ENCODE measurements at places on chromosomes 5 and 9.

DNA sequence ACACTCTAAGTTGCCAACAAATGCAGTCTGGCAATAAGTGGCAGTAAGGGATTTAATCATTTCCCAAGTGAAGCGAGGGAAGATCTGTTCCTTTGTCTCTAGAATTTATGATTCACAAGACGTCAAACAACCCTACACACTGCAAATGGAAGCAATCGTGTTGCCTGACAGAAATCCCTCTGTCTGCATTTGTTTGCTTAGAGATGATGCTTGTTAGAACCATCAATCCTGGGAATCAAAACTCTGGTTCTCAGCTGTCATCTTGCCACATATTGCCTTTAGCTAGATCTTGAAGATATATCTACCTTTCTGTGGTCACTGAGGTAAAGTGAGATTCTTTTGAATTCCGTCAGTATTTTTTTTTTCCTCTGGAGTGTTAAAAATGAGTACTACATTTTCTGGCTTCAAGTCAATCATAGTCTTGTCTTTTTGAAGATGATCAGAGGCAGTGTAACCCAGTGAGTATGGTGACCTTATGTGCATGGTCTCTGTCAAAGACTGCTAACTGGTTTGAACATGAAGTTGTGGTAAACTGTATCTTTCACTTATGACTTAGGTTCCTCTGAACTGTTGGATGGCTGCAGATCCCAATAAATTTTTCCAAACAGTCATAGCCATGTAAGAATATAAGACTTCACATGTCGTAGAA lies 106.4 kb upstream of the STARD4 start:
- no peak for DNase-seq

DNA sequence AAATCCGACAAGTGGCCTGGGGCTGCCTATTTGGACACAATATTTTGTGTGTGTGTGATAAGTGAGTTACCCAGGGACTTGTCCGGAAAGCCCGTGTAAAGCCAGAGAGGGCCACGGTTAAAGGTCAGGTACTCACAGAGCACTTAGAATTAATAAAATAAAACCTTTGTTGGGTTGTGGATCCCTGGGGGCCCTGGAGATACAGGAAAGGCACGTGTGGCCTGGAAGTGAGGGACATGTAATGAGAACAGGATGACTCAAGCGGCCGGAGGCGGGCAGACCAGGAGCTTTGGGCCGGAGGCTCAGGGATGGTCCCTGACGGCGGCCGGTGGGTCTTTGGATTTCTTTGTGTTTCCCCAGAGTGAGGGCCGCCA lies 1.0 kb downstream of the DMRT2 start:
- no peak for DNase-seq

GRCh38 chr5:138901716-138902115 lies 26.6 kb upstream of the LRRTM2 start:
- no peak for DNase-seq

GRCh38 chr5:87311405-87312279 lies 44.0 kb downstream of the RASA1 start:
- DNase-seq: no peak

GRCh38 chr5:25091921-25092320 lies 447.1 kb upstream of the CDH10 start:
- no peak for DNase-seq

DNA sequence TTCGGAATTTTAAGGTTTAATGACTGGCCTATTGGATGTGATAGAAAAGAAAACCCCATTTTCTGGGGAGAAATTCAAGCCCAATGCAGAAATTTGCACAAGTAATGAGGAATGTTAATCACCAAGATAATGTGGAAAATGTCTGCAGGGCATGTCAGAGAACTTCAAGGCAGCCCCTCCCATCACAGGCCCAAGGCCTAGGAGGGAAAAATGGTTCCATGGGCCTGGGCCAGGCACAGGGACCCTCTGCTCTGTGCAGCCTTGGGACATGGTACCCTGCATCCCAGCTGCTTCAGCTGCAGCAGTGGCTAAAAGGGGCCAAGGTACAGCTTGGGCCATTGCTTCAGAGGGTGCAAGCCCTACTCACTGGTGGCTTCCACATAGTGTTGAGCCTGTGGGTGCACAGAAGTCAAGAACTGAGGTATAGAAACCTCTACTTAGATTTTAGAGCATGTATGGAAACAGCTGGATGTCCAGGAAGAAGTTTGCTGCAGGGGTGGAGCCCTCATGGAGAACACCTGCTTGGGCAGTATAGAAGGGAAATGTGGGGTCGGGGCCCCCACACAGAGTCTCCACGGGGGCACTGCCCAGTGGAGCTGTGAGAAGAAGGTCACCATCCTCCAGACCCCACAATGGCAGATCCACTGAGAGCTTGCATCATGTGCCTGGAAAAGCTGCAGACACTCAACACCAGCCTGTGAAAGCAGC lies 12.2 kb downstream of the FBXO10 start:
- no peak for DNase-seq

DNA sequence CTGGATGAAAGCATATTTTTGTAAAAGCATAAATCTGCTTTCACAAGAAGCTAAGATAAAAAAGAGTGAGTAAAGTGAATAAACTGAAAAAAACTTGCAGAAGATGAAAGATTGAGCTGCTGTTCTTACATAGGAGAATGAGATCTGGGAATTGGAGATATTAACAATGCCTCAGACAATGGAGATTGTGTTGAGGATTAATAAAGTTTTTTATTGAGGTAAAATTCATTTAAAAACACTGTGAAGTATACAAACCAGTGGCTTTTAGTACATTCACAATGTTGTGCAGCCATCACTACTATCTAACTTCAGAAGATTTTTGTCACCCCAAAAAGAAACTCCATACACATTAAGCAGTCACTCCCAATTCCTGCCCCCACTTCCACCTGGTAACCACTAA lies 19.7 kb upstream of the UBLCP1 start:
- no peak for DNase-seq

DNA sequence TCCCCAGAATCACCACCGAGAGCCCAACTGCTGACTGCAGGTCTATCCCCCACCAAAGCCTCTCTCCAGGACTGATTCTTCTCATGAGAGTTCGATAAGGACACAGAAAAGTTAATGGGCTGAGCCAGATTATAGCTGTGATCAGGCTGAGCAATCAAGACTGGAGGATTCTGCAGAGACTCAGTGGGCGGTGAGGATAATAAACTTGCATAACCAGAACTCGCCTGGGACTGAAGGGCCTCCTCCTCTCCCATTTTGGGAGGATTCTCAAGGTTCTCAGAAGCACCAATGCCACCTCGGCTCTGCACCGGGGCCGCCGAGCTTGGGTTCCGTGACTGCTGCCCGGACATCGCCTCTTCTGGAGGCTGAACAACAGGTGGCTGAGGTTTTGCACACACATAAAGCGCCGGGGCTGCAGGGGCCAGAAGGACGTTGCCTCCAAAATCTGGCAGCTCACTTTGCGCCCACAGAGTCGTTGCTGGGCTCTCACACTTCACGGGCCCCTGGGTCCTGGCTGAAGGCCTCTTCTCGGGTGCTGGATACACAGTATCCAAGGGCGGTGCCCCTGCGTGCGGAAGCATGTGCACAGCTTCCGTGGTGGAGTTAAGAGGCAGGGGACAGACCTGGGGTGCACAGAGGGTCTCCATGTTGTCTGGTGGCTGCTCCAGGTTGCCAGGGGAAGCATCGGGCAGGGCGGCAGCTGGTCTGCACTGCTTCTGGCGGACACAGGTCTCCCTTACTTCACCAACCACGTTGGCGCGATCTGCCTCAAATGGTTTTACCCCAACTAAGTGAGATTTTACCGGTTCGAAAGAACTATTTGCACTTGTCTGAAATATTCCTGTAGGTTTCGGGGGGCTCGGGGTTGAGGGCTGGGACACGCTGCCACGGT lies 7.6 kb downstream of the SEC16A start:
- no peak for DNase-seq

DNA sequence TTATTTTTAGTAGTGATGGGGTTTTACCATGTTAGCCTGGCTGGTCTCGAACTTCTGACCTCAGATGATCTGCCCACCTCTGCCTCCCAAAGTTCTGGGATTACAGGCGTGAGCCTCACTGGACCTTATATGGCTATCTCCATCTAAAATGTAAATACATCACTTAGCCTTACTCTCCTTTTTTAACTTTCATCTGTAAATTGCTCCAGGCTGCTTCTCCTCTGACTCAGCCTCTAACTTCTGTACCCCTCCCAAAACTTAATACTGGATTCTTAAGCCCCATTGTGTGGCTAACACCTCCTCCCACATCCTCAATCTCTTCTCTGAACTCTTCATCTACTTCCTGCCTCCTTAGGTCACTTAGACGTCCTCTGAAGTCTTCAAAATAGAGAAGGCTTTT lies 4.0 kb downstream of the SNX30 start:
- no peak for DNase-seq

DNA sequence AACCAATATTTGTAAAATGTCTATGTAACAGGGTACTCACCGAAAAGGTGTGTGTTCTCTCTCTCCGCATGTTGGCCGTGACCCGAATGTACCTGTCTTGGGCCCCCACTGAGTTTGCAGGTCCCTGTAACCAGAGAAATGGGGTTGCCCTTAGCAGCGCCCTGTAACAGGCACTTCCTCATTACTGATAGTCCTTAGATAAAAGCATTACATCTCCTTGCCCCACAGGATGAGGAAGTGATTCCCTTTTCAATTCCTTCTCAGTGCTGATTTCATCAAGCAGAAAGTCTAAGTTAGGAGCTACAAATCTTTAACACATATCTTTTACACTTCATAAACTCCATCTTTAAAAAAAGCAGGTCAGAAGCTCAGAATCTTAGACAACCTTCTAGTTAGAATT lies 15.2 kb upstream of the HMHB1 start:
- no peak for DNase-seq

- DNase-seq: no peak
Measured at GRCh38 chr5:156411185-156411613, 84.2 kb downstream of the SGCD start.

GRCh38 chr5:158841481-158842276 lies 258.0 kb downstream of the EBF1 start:
- DNase-seq: no peak

DNA sequence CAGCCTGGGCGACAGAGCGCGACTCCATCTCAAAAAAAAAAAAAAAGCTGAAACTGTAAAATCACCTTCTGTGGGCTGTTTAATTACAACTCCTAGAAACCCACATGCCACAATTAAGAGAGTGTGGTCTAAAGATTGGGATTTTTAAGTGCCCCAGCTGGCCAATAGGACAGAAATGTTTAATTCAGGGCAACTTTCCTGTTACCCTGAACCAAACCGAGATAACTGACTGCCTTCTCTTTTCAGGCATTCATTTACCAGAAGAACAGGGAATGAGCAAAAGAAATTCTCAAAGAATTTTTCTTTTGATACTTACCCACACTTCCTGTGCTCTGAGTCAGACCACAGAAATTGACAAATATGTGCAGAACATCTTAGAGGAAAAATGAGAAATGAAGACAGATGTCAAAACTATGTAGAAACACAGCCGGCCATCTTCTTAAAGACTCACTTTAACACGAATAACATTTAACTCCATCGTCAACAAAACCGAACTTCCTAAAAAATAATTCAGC lies 221.3 kb upstream of the DAPK1 start:
- DNase-seq: no peak

- no peak for DNase-seq
Measured at GRCh38 chr5:137710086-137710485, 25.8 kb downstream of the KLHL3 start.

DNA sequence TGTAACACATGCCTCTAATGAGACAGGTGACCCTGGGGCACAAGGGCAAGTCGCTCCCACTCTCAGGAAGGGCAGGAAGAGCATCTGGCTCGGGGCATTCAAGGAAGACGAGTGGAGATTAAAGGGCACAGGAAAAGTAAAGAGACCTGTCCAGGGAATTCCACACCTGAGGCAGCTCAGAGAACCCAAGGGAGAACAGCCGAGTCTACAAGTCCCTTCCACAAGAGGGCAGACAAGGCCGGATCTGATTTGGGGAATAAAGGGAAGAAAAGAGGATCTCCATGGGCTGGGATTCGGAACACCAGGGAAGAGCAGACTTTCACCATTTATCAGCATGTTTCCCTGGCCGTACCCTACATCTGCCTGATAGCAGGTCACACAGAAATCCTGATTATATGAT lies 28.1 kb downstream of the GPX3 start:
- DNase-seq: no peak

DNA sequence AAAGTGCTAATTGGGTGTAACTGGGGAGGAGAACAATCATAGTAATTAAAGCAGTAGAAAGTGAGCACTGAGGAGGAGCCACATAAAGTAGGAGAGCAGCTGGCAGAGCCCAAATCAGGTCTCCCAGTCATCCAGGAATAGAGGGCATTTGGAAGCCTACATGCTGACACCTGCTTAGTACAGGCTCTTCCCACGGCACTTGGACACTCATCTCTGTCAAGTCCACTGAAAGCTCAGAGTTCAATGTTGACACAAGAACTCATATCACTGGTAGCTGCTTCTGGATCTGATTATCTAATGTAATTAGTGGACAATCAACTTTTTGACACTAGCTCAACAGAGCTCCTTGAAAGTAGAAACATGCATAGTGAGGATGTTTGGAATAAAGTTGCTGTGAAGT lies 45.9 kb upstream of the PCSK1 start:
- DNase-seq: no peak

DNA sequence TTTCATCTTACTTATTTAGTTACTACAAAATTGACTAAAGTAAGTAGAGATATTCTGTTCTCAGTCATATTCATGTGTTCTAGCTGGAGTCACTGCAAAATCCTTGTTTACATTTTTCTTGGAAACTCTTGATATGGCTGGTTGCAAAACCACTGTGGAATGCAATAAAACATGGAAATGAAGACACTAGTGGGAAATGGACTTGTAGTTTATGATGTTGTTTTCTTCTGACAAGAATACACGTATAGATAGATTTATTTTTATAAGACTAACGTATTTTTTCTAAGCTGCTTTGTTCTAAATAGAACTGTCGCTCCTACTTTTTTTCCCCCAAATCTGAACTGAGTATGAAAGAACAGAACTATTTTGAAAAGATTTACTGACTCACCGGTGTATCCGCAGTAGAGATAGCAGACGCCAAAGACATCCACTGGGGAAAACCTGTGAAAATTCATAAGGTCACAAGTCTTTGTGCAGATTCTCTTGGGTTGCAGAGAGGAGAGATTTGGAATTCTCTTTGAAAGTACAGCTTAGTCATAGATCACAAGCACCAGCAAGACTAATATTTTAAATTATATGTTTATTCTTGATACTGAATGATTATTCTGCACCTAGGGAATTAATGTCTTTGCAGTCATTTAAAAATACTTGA lies 119.6 kb upstream of the TAF11L2 start:
- no peak for DNase-seq

GRCh38 chr9:133850937-133851336 lies 112.8 kb upstream of the SARDH start:
- no peak for DNase-seq

GRCh38 chr5:78562714-78563330 lies 85.8 kb downstream of the LHFPL2 start:
- DNase-seq: no peak

- no peak for DNase-seq
Measured at GRCh38 chr5:74272831-74273451, 367.6 kb downstream of the ENC1 start.

Measured in stimulated activated CD8-positive, alpha-beta memory T cell treated with anti-CD3 and anti-CD28 coated beads, Interleukin-12 subunit alpha, Interleukin-12 subunit beta, amount 100 ng/mL, for 4 hours (primary cell).